ENCODE measurements at places on chromosomes 7 and 10. TPM values are rescaled to one million over a fixed set of nuclear protein-coding genes. Genes with fewer than 3 reads are reported as not detected.

DNA sequence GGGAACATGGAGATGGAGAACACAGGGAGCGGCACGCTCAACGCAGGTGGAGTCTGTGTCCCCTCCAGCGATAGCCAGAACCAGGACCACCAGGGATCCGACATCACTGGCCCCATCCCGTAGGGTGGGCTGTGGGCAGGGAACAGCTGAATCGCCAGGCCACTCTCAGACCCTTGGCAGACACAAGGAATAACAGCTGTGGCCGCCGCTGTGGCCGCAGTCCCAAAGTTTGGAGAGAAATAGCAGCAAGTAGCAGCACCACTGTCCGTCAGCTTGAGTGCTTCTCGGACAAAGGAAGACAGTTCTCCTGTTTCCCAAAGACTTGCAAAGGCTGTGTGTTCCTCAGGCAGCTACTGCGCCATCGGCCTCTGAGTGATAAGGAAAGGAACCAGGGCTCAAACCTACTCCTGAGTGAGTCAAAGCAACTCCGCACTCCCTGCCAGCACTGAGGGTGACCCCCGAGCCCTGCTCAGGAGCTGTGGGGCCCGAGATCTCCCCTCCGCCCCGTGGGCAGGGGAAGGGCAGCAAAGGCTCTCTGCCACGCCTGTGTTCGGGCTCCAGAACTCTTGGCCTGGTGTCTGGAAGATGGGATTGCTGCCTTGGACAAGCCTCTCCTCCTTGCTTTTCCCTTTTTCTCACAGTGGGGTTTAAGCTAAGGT, 82.3 kb upstream of the FAM20C start:
- no peak overlapping the region for H3K4me3 ChIP-seq
- H3K27me3 ChIP-seq, result peaks cover 51% of the 10 kb centered on the region
- H3K36me3 ChIP-seq, result peaks cover 18% of the 10 kb centered on the region

GRCh38 chr10:4213441-4213840, 428.4 kb upstream of the KLF6 start:
- no peak overlapping the region for H3K4me3 ChIP-seq
- no peaks in the 10 kb centered on the region for H3K36me3 ChIP-seq
- no peaks in the 10 kb centered on the region for H3K4me1 ChIP-seq
- no peak for DNase-seq
- no peak overlapping the region for H3K27ac ChIP-seq

GRCh38 chr7:5697754-5698424, 83.6 kb downstream of the RNF216 start:
- no peaks in the 10 kb centered on the region for H3K27me3 ChIP-seq
- H3K36me3 ChIP-seq, result peaks cover 17% of the 10 kb centered on the region
- peak overlapping the region; percentile 52 for H3K4me3 ChIP-seq
- H3K27ac ChIP-seq, result peak overlapping the region; percentile 94
- DNase-seq, result no peak
- peaks cover 92% of the 10 kb centered on the region for H3K4me1 ChIP-seq

DNA sequence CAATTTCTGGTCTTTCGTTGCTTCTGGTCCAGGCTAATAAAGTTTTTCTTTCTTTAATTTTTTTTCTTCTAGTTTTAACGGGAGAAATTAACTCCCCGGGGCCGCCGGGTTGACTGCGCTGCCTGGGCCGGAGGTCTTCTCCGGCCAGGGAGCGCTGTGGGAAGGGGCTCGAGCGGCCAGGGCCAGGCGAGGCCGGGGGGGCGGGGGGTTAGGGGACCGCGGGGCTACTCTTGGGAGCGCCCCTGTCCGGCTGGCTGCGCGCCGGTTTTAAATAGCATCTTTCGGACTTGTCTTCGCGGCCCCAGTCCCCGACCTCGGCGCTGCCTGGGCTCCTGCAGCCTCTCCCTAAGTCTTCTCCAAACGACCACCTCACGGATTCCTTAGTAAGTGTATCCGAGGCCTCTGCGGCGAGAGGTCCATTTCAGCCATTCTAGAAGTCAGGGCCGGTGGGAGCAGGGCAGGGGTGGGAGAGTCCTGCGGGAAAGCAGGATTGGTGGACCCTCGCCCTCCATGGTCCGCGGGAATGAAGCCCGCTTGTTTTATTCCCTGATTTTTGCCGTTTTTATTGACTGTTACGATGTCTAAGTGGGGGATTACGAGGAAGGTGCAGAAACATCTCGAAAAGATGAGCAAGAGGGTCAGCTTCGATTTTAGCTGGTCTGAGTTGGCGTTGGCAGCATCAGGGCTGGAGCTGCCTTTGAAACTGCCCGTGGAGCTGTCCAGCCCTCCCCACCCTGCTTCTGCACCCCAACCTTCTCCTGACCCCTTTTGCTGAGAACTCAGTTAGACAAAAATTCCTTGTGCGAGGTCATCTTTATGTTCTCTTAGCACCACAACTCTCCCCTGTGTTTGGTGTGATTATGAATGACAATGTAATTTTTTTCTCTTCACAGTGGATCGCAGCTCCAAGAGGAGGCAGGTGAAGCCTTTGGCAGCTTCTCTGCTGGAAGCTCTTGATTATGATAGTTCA, 555 bp downstream of the PHF14 start:
- H3K27ac ChIP-seq, result peak overlapping the region; percentile 98
- DNase-seq, result peak; percentile 13
- peaks cover 49% of the 10 kb centered on the region for H3K4me1 ChIP-seq
- peak overlapping the region; percentile 93 for H3K4me3 ChIP-seq
- H3K36me3 ChIP-seq, result peaks cover 19% of the 10 kb centered on the region

GRCh38 chr7:105269397-105269796, 119.3 kb downstream of the SRPK2 start:
- DNase-seq, result no peak
- H3K36me3 ChIP-seq, result peaks cover 3% of the 10 kb centered on the region
- peaks cover 78% of the 10 kb centered on the region for H3K4me1 ChIP-seq
- peak overlapping the region; percentile 93 for H3K4me3 ChIP-seq
- no peaks in the 10 kb centered on the region for H3K27me3 ChIP-seq

DNA sequence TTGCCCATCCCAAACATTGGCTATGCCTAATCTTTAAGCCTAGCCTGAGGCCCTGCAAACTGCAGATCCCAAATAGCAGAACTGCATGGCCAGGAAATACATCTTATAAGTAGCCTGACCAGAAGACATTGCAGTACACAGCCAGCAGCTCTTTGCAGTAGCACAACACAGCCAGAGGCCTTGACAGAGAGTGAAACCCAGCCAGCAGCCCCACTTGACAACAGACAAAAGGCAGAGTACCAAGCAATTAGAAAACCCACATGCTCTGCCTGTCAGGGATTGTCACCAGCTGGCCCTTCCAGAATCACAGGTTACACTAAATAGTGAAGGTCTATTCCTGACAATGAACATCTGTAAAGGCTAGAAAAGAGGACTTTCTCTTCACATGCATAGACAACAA, 242.8 kb upstream of the TMEM72 start:
- no peaks in the 10 kb centered on the region for H3K36me3 ChIP-seq
- H3K4me1 ChIP-seq, result no peaks in the 10 kb centered on the region
- H3K4me3 ChIP-seq, result no peak overlapping the region
- no peak overlapping the region for H3K27ac ChIP-seq
- DNase-seq, result no peak

CYP2W1 gene
- total RNA-seq, result not detected

All from naive thymus-derived CD8-positive, alpha-beta T cell (primary cell).